ENCODE measurements at places on chromosomes 7 and 10.
A peak's percentile ranks its signal among the peaks of the same experiment; 100 is the strongest.

- peak; percentile 33 for DNase-seq
Measured at GRCh38 chr7:158782761-158783401, 46.4 kb downstream of the ESYT2 start.

GRCh38 chr7:15764010-15764409 is 77.5 kb upstream of the MEOX2 start:
- DNase-seq: no peak

DNA sequence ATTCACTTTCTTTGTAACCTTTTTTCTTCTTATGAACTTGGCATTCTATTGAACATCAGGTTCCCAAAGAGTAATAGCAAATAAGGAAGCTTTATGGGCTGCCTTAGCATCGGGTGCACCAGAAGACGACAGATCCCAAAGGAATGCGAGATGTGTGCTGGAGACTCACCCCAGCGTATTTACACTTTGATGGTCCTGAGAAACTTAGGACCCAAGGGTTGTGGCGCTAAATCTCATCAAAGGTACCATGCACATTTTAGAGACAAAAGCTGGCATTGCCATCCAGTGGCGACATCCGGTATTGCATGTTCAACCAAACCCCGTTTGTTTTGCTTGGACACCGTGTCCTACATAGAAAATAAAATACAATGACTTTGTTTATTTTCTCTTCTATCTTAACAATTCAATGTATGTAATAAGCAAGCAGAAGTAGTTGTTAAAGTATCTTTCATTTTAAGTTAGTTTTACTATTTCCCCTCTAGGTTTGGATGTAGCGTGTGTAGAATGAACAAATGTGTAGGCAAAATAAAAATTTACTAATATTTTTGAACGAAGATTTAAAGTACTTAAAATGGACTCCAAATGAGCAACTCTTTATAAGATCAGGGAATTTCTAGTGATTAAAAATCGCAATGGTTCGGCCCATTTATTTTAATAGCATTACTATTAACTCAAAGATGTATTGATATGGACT is 1154.8 kb downstream of the GATA3 start:
- DNase-seq: peak; percentile 55

DNA sequence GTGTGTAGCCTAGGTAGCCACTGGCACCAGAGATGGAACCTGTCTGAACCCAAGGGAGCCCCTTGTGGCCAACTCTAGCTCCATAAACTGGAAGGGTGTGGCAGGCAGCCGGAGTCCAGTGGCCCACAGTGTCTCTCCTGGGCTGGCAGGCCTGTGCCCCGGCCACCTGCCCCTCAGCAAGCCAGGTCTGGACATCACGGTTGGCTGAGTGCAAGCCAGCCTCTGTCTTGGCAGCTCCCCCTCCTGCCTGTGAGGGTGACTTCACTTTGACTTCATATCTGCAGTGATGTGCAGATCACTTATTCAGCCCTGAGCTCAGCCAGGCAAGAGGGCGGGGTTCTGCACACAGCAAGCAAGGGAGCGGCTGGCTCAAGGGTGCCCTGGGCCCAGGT is 1.3 kb upstream of the RET start:
- DNase-seq: no peak

GRCh38 chr10:75024971-75025523 is 86.4 kb upstream of the SAMD8 start:
- DNase-seq: no peak

DNA sequence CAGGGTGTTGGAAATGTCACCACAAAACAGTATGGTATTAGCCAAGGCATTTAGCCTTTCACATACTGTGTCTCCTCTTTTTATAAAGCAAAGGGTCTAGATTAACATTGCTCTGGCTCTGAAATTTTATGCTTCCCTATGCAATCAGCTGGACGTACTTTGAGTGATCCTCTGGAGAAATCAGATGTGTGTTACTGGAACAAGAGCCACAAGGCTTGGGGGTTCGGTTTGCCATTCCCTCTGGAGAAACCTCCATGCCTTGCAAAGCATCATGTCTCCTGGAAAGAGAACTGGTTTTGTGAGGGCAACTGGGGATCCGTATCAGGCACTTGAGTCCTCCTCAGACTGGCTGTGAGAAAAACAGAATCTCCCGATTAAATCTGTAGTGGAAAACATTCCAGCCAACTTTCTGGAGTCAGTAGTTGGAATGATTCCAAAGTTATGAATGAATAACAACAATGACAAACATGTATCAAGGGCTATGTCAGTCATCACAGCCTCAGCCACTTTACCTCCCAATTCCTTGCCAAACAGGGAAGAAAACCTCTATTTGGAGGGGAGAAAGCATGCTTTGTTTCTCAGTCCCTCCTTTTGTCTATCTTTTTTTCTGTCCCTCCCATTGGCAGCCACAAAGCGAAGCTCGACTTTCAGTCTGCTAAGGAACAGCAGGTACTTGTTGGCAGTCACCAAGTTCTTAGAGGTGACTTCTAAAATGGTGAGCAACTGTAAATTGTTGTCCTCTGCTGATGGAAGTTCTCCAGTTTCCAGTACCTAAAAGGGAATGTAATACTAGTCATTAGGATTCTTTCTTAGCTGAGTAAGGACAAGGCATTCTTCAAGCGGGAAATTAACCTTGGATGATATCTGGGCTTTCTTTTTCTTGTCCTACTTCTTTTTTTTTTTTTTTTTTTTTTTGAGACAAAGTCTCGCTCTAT is 864.8 kb upstream of the AUTS2 start:
- peak; percentile 35 for DNase-seq

DNA sequence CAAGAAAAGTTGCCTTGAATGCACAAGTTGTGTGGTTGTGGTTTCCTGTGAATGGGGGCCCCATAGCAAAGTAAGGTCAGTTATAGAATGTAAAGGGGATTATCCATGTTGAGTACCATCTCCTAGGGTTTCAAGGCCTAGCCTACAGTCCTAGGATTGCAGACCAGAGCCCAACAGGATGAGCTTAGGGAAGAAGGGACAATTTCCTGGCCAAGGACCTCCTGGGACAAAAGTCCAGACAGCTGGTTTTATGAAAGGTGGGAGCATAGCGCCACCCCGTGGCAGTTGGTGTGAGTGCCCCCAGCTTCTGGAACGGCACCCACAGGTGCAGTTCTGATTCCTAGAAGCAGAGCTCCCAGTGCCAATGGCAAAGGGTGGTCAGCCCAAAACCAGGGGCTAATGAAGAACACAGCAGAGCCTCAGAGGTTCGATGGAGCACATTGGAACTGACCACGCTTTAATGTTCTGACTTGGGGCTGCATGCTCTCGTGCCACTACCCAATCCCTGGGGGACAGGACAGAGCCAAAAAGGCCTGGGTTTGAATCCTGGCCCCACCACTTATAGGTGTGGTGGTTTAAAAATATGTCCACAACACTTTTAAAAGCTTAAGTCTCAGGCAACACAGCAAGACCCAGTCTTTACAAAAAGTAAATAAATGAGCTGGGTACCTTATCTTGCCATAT is 25.8 kb upstream of the TMEM120A start:
- peak; percentile 41 for DNase-seq

GRCh38 chr10:104043185-104043830 is 42.4 kb downstream of the COL17A1 start:
- no peak for DNase-seq

- DNase-seq: peak; percentile 62
Measured at GRCh38 chr7:44587843-44588711, 6.0 kb upstream of the TMED4 start.

GRCh38 chr7:12712236-12712635 is 24.8 kb downstream of the ARL4A start:
- peak; percentile 16 for DNase-seq

DNA sequence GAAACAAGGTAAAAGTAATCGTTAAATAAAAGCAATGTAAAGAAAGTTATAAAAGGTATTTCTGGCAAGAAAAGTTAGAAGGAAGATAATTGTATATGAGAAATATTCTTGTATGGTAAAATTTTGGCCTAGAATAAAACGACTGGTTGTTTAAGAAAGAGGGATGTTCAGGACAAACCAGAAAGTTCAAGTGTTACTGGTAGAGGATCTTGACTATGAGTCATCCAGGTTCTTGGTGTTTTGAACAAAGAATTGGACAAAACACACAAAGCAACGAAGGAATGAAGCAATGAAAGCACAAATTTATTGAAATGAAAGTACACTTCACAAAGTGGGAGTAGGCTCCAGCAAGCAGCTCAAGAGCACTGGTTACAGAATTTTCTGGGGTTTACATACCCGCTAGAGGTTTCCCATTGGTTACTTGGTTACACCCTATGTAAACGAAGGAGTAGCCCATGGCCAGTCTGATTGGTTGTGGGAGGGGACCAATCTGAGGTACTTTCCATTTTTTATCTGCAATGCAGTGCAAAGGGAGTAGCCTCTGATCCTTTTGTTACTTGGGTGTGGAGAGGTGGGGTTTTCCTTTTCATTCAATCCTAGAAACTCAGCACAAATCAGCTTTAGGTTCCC is 22.4 kb upstream of the GARS1 start:
- no peak for DNase-seq

GRCh38 chr10:73843261-73843660 is 31.1 kb downstream of the CAMK2G start:
- no peak for DNase-seq

DNA sequence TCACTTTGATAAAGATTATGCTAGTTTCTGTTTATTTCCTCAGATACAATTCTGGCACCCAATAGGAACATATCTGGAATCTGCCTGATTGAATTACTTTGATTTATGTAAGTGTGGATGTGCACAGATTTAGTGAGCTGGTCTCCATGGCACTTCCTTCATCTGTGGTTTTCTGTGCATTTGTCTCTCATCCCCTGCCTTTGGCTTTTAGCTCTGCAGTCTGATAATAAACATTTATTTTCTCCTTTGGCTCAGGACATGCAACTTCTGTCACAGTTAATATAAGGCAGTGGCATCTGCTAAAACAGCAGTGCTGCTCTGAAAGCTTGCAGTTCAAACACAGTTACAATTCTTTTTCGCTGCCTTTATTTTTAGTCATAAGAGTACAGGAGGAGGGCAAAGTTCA is 273.7 kb upstream of the CHRM2 start:
- DNase-seq: no peak

DNA sequence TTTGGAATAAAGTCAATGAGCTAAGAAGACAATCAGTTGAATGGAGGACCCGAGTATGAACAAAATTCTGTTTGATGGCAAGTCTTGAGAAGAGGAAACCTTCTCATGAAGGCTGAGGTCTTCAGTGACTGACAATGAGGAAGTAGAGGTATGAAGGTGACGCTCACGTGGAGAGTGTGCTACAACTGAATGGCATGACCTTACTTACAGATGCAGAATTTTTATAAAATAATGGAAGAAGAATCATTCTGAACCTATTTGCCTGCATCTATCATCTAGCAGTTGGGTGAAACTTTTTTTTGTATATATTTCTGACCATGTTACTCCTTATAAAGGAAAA is 19.4 kb upstream of the SP4 start:
- no peak for DNase-seq

- DNase-seq: peak; percentile 73
Measured at GRCh38 chr10:22246680-22247391, 29.0 kb upstream of the EBLN1 start.

GRCh38 chr7:51346126-51346525 is 29.5 kb upstream of the COBL start:
- DNase-seq: no peak

GRCh38 chr10:101007099-101007711 is 7.6 kb downstream of the LZTS2 start:
- DNase-seq: no peak

DNA sequence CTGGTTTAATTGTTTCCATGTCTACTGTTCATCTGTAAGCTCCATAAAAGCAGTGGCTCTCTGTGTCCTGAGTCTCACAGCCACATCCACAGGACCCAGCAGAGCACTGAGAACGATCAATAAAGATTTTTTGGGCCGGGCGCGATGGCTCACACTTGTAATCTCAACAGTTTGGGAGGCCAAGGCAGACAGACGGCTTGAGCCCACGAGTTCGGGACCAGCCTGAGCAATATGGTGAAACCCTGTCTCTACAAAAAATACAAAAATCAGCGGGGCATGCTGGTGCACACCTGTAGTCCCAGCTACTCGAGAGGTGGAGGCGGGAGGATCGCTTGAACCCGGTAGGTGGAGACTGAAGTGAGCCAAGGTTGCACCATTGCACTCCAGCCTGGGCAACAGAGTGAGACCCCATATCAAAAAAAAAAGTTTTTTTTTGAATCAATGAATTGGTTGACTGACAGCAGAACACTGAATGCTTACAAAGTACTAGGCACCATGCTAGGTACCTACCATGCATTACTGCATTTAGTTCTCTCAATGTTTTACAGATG is 4.5 kb downstream of the SLC37A3 start:
- DNase-seq: no peak

DNA sequence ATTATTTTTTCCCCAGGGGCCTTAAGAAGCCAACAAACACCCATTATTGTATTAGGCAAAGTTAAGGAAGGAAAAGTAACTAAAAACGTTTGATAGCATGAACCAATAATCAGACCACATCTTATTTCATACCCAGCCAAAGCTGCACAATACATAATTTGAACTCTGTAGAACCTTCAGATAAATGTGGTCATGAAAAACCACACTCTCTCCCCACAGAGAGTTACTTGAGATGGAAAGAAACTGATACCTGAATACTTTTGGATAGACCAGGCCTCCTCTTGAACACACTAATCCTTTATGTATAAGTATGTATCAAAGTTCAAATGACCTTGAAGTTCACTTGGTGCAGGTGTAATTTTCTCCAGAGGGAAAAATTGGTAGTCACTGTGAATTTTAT is 146.6 kb upstream of the FAM13C start:
- DNase-seq: no peak

DNA sequence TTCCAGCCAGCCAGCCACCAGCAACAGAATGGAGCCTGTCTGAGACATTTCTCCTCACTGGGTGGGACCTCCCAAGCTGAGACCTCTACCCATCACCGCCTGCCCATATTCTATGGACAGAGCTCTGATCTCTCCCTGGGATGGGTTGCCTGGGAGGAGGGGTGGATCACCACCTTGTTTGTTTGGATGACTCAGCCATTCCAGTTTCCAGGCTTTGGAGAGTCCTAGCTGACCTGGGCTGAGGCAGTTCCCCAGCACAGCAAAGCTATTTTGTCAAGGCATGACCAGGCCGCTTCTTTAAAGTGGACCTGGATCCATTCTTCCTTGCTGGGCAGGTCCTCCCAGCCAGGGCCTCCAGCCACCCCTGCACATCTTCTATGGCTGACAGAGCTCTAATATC is 982.3 kb downstream of the DNAJB9 start:
- no peak for DNase-seq

- no peak for DNase-seq
Measured at GRCh38 chr7:3206101-3206500, 95.0 kb upstream of the SDK1 start.

- no peak for DNase-seq
Measured at GRCh38 chr10:118842843-118843624, 88.3 kb upstream of the CACUL1 start.

DNA sequence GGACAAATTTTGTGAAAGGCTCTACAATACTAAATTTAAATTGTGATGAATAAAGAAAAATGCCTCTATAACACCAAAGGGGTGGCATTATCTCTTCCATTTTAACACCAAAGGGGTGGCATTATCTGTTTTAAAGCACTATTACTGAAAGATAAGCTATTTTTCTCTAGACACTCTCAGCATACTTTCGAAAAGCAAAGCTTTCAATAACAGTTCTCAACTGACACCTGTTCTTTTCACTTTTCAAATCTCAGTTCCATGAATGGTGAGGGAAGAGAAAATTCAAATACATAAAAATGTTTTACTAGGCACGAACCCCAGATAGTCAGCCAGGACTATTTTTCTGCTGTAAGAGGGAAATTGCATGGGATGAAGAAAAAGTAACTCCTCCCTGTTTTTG is 103.8 kb downstream of the CPEB3 start:
- DNase-seq: no peak

GRCh38 chr7:96074871-96075270 is 247.0 kb downstream of the SLC25A13 start:
- DNase-seq: no peak

Data from fibroblast of skin of right quadriceps (primary cell).